Stimulated activated CD8-positive, alpha-beta memory T cell treated with anti-CD3 and anti-CD28 coated beads, Interleukin-15, amount 100 ng/mL, for 24 hours (primary cell): ENCODE measurements at places on chromosomes 4 and X.

DNA sequence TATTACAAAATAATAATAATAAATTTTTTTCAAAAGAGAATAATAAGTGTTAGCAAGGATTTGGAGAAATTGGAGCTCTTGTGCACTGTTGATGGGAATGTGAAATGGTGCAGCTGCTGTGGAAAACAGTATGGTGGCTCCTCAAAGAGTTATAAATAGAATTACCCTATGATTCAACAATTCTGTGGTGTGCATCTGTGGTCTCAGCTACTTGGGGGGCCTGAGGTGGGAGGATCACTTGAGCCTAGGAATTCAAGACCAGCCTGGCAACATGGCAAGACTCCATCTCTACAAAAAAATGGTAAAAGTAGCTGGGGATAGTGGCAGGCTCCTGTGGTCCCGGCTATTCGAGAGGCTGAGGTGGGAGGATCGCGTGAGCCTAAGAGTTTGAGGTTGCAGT is 19.6 kb downstream of the MND1 start:
- DNase-seq = no peak

GRCh38 chr4:46124773-46125413 is 1.0 kb upstream of the GABRG1 start:
- no peak for DNase-seq

DNA sequence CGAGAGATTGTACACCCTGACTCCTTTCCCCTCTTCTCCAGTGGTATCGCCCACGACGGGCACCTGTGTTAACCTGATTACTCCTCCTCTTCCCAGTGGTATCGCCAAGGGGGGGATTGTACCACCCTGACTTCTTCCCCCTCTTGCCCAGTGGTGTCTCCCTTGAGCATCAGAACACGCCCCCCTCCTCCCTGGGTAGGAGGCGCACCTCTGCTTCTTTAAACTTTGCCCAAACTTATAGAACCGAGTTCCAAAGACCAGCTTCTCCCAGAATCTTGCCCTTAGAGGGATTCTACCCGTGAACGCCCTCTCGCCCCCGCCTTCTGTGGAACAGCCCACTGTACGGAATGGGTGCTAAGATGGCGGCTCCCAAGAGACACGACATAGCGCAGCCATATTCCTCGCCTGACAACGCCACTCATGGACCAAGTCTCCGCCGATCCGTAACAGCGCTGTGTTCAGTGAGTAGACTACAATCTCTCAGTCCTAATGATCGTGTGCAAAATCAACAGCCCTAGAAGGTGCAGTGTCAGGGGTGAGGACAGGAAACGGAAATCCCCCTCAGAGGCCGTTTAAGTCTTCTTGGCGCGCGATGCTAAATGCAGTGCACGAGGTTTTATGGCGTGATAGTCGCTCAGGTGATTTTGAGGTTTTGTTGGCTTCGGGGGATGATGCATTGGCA is 4.2 kb upstream of the ZNF157 start:
- DNase-seq = no peak

- DNase-seq = no peak
Measured at GRCh38 chrX:14864631-14865030, 8.2 kb downstream of the FANCB start.

GRCh38 chr4:69493515-69493914 is 2.2 kb downstream of the UGT2B4 start:
- DNase-seq = no peak
